ENCODE measurements at places on chromosomes 2 and 18.

DNA sequence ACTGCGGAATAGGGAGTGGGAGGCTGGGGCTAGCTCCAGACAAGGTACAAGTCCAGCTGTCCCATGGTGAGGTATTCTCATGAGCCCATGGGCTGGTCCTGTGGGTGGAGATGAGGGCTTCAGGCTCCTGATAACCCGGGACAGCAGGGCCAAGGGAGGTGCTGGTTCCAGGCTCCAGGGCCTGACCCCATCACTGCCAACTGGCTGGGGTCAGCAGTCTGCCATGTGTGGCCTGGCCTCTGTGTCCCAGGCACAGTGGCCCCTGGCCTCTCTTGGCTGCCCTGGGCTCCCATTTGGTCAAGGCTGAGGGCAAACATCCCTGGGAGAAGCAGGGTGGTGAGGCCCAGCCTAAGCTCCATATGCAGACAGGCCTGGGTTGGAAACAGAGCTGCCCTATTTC, 966 bp upstream of the OXER1 start:
- no peak overlapping the region for H3K4me3 ChIP-seq
- H3K27me3 ChIP-seq = no peaks in the 10 kb centered on the region
- H3K4me1 ChIP-seq = peaks cover 10% of the 10 kb centered on the region
- no peak overlapping the region for H3K27ac ChIP-seq

GRCh38 chr2:214005337-214005736, 405.5 kb upstream of the VWC2L start:
- DNase-seq = no peak
- no peak overlapping the region for H3K4me3 ChIP-seq
- H3K36me3 ChIP-seq = no peaks in the 10 kb centered on the region
- no peaks in the 10 kb centered on the region for H3K27me3 ChIP-seq
- H3K27ac ChIP-seq = no peak overlapping the region

DNA sequence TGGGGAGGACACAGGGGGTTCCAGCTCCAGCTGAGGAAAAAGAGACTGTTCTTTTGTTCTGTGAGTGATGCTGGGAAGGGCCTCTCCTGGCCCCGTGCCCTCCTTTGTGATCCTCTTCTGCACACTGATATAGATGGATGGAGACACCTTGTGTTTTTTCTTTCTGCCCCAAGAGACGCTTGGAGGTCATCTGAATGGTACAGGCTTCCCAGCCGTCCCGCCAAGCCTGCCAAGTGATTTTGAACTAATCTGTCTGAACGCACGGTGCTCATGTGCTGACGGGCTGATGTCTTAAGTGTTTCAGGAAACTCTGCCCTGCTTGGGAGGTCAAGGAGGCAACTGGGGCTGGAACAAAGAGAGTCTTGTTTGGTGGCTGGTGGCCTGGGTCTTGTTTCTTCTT, 57.5 kb downstream of the KIF5C start:
- H3K27ac ChIP-seq = no peak overlapping the region
- H3K4me3 ChIP-seq = no peak overlapping the region
- H3K4me1 ChIP-seq = peaks cover 2% of the 10 kb centered on the region
- H3K27me3 ChIP-seq = no peaks in the 10 kb centered on the region

GRCh38 chr2:174717916-174718315, 46.4 kb downstream of the CHRNA1 start:
- H3K36me3 ChIP-seq = peaks cover 5% of the 10 kb centered on the region
- peaks cover 4% of the 10 kb centered on the region for H3K4me1 ChIP-seq
- peaks cover 36% of the 10 kb centered on the region for H3K27me3 ChIP-seq

- H3K27me3 ChIP-seq = no peaks in the 10 kb centered on the region
- no peak overlapping the region for H3K27ac ChIP-seq
- H3K36me3 ChIP-seq = no peaks in the 10 kb centered on the region
Observed at GRCh38 chr2:52115750-52116149, 1083.8 kb upstream of the NRXN1 start.

DNA sequence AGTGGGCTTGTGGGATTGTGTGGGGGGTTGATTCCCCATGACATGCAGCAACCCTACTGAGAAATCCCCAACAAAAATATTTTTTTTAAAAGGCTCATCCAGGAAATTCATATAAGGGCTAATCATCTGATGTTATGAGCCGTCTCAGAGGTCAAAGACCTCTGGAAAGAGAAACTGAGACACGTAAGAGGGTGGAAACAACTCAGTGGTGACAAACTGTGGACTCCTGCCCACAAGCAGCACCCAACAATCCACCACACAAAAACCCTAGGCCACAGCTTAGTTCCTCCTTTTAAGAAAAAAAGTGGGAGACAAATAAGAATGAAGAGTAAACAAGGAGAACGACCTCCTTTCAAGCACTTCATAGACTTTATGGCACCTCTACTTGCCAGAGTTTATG, 1096.1 kb upstream of the NRXN1 start:
- H3K4me1 ChIP-seq = no peaks in the 10 kb centered on the region
- H3K27ac ChIP-seq = no peak overlapping the region
- no peaks in the 10 kb centered on the region for H3K36me3 ChIP-seq
- DNase-seq = no peak
- H3K4me3 ChIP-seq = no peak overlapping the region

GRCh38 chr2:36359067-36359466, 3.5 kb downstream of the CRIM1 start:
- H3K27ac ChIP-seq = no peak overlapping the region
- H3K27me3 ChIP-seq = peaks cover 19% of the 10 kb centered on the region
- no peaks in the 10 kb centered on the region for H3K36me3 ChIP-seq
- H3K4me1 ChIP-seq = peaks cover 30% of the 10 kb centered on the region
- no peak overlapping the region for H3K4me3 ChIP-seq

DNA sequence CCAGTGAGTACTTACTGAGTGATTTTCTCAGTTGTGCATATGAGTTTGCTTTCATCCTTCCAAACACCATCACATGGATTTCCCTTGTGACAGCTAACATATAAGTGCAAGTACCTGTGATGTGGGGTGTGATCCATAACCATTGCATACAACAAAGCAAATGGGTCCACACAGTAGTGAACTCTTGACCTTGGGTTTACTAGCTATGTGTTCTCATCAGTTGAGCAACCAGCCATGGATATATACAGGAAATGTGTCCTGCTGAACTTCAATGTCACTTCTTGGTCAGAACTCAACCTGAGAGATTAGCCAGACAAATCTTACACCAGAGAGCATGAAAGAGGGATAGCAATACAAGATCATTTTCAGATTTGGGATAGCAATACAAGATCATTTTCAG, 420.9 kb upstream of the KCNH7 start:
- no peaks in the 10 kb centered on the region for H3K4me1 ChIP-seq
- H3K27me3 ChIP-seq = no peaks in the 10 kb centered on the region
- H3K36me3 ChIP-seq = no peaks in the 10 kb centered on the region
- no peak overlapping the region for H3K27ac ChIP-seq
- H3K4me3 ChIP-seq = no peak overlapping the region
- no peak for DNase-seq

GRCh38 chr2:217250013-217250524, 390.2 kb upstream of the TNP1 start:
- H3K36me3 ChIP-seq = no peaks in the 10 kb centered on the region
- H3K4me1 ChIP-seq = no peaks in the 10 kb centered on the region
- no peak overlapping the region for H3K4me3 ChIP-seq
- no peak for DNase-seq

GRCh38 chr2:205785507-205786260, 103.4 kb downstream of the NRP2 start:
- H3K4me1 ChIP-seq = no peaks in the 10 kb centered on the region
- H3K27me3 ChIP-seq = no peaks in the 10 kb centered on the region
- no peak overlapping the region for H3K4me3 ChIP-seq
- no peak overlapping the region for H3K27ac ChIP-seq
- DNase-seq = no peak

- H3K4me3 ChIP-seq = no peak overlapping the region
- H3K27me3 ChIP-seq = peaks cover 56% of the 10 kb centered on the region
- H3K4me1 ChIP-seq = peaks cover 7% of the 10 kb centered on the region
- DNase-seq = no peak
Observed at GRCh38 chr2:38113981-38114708, 38.2 kb upstream of the CYP1B1 start.

- H3K4me3 ChIP-seq = no peak overlapping the region
- no peaks in the 10 kb centered on the region for H3K4me1 ChIP-seq
- H3K36me3 ChIP-seq = no peaks in the 10 kb centered on the region
- no peak overlapping the region for H3K27ac ChIP-seq
- no peak for DNase-seq
Observed at GRCh38 chr18:35005963-35006577, 35.1 kb upstream of the MAPRE2 start.

Measured in stimulated activated naive B cell treated with anti-CD40 and anti-IgM and Interleukin-4, amounts not matched to agents 10 μg/mL and 1 μg/mL and 100 μg/mL, for 72 hours (primary cell).